Kidney tubule cell (primary cell): ENCODE measurements at places on chromosomes 11 and 22.
A peak's percentile ranks its signal among the peaks of the same experiment; 100 is the strongest.

- DNase-seq = peak; percentile 80
These were observed 55.2 kb downstream of the PANX1 start for GRCh38 chr11:94183886-94184264.

- peak; percentile 53 for DNase-seq
These were observed 78.4 kb downstream of the XRRA1 start for GRCh38 chr11:74870485-74870884.

GRCh38 chr11:120333801-120334200, 2.4 kb upstream of the ARHGEF12 start:
- DNase-seq = no peak

DNA sequence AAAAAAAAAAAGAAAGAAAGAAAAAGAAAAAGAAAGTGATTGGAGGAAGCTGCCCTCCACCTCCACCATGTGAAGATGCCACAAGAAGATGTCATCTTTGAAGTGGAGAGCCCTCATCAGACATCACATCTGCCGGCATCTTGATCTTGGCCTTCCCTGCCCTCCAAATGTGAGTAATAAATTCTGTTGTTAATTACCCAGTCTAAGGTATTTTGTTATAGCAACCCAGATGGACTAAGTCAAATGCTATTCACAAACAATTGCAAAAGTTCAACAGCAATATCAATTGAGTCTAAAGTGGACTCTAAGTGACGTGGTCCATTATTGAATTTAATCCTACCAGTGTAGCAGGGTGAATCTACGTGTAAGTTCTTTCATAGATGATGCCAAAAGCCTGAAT, 55.9 kb upstream of the NUP160 start:
- no peak for DNase-seq

GRCh38 chr11:124768914-124769313, 6.8 kb upstream of the ESAM start:
- no peak for DNase-seq
